ENCODE measurements at places on chromosomes 2 and 18. TPM values are rescaled to one million over a fixed set of nuclear protein-coding genes. Genes with fewer than 3 reads are reported as not detected.

GRCh38 chr18:57697426-57697825, 75.8 kb upstream of the NARS1 start:
- peaks cover 25% of the 10 kb centered on the region for H3K4me1 ChIP-seq
- H3K36me3 ChIP-seq = peaks cover 31% of the 10 kb centered on the region
- H3K27ac ChIP-seq = peak overlapping the region; percentile 19
- H3K27me3 ChIP-seq = no peaks in the 10 kb centered on the region

DNA sequence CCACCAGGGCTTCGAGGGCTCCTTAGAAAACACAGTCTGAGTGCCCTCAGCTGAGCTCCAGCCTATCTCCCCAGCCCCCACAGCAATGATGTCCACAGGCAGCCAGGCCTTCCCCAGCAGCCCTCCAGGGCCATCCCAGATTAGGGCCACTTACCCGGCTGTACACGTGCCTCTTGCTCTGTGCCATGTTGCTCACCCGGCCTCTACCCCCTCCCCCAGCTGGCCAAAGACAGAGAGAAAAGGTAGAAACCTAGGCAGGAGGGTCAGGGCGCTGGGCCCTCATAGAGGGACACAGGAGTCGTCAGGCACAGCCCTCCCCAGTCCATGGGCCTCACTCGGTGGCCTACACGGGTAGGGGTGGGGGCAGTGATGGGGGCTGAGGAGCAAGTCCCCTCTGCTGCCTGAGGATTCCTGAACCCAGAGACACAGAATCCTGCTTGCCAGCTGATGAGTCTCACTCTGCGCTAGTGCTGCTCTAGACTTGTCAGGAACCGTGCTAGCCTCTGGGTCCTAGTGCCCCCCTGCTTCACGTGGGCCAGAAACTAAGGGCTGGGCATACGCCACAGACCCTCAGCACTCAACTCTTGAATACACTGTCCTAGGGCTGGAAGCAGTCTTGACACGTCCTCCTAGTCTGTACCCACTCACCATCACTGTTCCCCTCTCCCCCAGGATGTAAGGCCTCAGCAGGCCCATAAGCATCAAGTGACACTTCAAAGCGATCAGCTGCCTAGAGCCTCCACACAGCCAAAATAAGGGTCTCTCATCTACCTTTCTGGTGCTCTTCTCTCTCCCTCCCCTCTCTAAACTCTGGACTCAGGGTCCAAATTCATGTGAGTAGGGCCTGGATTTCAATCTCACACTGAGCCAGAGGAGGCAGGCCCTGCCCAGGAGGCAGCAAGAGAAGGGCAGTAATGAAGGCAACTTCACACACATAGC, at the start of gene DCTN1:
TSS of gene DCTN1 (minus strand) at position 461 of the 939 bp plus-strand sequence. CDS start at position 187, 274 bp downstream.
- H3K27me3 ChIP-seq = no peaks in the 10 kb centered on the region
- H3K36me3 ChIP-seq = peaks cover 25% of the 10 kb centered on the region
- peaks cover 23% of the 10 kb centered on the region for H3K4me1 ChIP-seq
- DNase-seq = no peak
- peak within 1 kb of the TSS; percentile 73 for H3K4me3 ChIP-seq
- peak within 1 kb of the TSS; percentile 64 for H3K27ac ChIP-seq

GRCh38 chr18:6752202-6752860, 22.8 kb downstream of the ARHGAP28 start:
- H3K4me3 ChIP-seq = peak overlapping the region; percentile 18
- no peaks in the 10 kb centered on the region for H3K27me3 ChIP-seq
- peak overlapping the region; percentile 88 for H3K27ac ChIP-seq
- H3K36me3 ChIP-seq = peaks cover 9% of the 10 kb centered on the region
- DNase-seq = no peak
- peaks cover 60% of the 10 kb centered on the region for H3K4me1 ChIP-seq

GRCh38 chr2:97718051-97718882, 4.9 kb downstream of the ZAP70 start:
- DNase-seq = no peak
- no peaks in the 10 kb centered on the region for H3K4me1 ChIP-seq
- H3K36me3 ChIP-seq = no peaks in the 10 kb centered on the region
- H3K27me3 ChIP-seq = peaks cover 7% of the 10 kb centered on the region
- H3K27ac ChIP-seq = no peak overlapping the region
- no peak overlapping the region for H3K4me3 ChIP-seq

DNA sequence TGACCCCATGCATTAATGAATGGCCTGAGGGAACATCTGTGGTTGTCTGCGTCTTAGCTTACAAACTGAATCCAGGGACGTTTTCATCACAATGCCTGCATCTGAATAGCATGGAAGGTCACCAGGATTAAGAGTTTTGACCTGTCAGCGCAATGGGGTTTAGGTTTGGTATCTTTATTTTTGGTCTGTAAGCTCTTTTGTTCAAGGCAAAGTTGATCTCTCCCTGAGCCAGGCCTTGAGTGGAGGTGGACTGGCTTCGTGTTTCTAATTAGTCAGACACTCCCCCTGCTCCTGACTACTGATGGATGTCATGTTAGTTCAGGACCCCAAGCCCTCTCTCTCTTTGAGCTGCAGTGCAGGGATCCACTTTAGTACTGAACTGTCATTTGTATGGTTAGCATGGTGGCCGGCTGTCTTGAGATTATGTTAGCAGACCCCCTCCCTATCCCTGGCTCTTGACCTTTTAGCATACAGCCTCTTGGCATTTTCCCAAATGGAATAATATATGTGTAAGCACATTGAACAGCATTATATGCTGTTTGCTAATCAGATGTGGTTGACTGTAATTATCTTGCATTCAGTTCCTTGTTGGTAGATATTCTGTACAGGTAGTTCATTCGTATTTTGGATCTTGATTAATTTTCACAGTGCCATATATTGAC, 59.2 kb downstream of the LYPD6 start:
- no peaks in the 10 kb centered on the region for H3K36me3 ChIP-seq
- no peak overlapping the region for H3K27ac ChIP-seq
- no peaks in the 10 kb centered on the region for H3K27me3 ChIP-seq

DNA sequence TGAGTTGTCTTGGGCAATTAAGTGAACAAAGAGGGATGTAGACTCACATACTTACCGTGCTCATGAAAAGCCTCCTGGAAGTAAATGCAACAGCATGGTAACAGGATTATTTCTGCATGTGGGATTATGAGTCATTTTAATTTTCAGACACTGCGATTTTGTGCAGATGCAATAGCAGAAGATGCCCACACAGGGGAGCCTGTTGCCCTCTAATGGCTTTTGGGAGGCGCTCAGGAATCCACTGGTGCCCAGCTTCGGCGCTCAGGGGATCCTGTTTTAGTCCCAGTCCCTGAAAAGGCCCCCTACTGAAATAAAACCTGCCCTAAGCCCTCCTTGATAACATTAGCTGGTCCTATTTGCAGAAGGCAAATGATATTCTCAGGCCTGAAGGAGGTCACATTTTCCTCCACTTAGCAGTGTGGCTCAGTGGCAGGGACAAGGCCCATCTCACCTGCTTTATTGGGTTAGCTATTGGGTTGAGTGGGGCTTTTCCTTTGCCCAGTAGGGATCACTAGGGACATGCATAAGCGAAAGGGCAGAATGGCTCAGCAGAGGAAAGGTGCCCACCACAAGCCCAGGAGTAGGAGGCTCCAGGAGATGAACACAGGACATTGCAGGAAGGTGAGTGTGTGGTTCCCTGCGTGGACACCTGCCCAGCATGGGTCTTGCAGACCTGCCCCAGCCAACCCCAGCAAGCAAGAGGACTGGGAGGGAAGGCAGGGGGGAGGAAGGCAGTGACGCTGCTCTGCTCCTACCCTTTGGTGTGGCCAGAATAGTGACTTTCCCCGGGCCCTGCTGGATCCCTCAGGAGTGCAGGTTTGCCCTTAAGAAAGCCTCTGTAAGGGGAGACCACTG, 26.5 kb upstream of the KCNS3 start:
- no peaks in the 10 kb centered on the region for H3K4me1 ChIP-seq
- peaks cover 27% of the 10 kb centered on the region for H3K27me3 ChIP-seq
- H3K36me3 ChIP-seq = no peaks in the 10 kb centered on the region
- H3K27ac ChIP-seq = no peak overlapping the region
- DNase-seq = no peak

DNA sequence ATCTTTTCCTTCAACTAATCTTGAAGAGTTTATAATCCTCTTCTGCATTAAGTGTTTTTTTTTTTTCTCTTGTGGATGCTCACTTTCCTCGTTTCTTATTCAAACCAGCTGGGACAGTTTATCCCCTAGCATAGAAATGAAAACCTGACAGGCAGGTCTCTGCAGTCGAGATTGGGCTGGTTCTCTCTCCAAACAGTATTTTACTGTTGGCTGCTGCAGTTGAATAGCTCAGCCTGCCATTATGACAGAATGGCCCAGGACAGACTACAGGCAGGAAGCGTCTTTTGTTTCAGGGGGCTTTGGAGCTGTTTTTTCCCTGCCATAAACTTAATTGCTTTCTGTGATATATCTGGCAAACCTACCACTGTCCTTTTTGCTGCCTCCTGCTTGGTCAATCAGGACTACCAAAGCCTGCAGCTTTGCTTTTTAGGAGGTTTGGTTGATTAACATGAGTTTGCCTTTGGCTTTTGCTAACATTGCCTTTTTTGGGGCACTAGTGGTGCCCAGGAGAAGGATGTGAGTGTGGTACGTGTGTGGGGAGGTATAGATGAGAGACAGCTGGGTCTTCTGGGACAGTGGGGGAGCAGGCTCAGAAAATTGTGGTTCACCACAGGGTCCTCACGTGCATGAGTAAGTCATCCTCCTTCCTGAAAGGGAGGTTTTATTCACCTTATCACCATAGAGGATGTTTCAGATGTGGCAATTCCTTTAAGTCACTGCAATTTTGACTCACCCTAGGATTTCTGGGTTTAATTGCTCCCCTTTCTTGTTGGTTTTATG, 128.7 kb downstream of the LYPD6B start:
- no peaks in the 10 kb centered on the region for H3K36me3 ChIP-seq
- H3K4me3 ChIP-seq = no peak overlapping the region
- no peaks in the 10 kb centered on the region for H3K27me3 ChIP-seq
- DNase-seq = no peak
- H3K4me1 ChIP-seq = no peaks in the 10 kb centered on the region

DNA sequence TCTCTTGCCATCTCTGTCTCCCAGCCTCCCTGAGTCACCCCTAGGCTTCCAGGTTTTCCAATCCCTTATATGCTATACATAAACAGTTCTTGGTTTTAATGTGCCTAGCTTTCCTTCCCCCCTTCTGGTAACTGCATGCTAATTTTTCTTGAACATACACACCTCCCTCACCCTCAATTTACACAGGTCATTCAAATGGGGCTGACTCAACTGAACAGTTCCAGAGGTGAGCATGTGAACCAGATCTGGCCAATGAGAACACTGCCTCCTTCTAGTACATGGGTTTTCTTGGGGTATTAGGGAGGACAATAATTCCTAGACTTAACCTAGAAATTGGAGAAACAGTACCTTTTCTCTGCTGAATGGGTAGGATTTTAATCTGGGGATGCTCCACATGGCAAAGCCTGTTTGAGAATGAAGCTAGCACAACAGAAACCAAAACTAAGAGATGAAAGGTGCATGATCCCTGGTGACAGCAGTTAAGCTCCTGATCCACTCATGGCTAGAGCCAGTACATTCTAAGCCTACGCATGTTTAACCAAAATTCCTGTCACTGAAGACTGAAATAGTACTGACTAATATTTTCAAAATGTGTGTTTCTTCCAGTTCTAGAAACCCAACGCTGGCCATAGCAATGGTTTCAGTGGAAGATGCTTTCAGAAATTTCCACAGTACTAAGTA, 11.8 kb downstream of the SLC25A12 start:
- H3K27me3 ChIP-seq = no peaks in the 10 kb centered on the region
- H3K27ac ChIP-seq = no peak overlapping the region
- peaks cover 21% of the 10 kb centered on the region for H3K4me1 ChIP-seq
- no peak for DNase-seq
- no peak overlapping the region for H3K4me3 ChIP-seq

GRCh38 chr2:64932371-64933216, 56.6 kb upstream of the SLC1A4 start:
- H3K4me3 ChIP-seq = no peak overlapping the region
- H3K27me3 ChIP-seq = peaks cover 42% of the 10 kb centered on the region
- H3K27ac ChIP-seq = no peak overlapping the region
- DNase-seq = no peak

- peaks cover 30% of the 10 kb centered on the region for H3K4me1 ChIP-seq
- H3K4me3 ChIP-seq = no peak overlapping the region
- peak overlapping the region; percentile 89 for H3K27ac ChIP-seq
Observed at GRCh38 chr2:40371525-40372282, 80.2 kb downstream of the SLC8A1 start.

- H3K36me3 ChIP-seq = no peaks in the 10 kb centered on the region
- H3K27ac ChIP-seq = no peak overlapping the region
- peaks cover 9% of the 10 kb centered on the region for H3K27me3 ChIP-seq
- H3K4me3 ChIP-seq = no peak overlapping the region
- peaks cover 30% of the 10 kb centered on the region for H3K4me1 ChIP-seq
- DNase-seq = no peak
Observed at GRCh38 chr18:23451491-23451890, 1.6 kb upstream of the RIOK3 start.

MMADHC gene
- 96.6 TPM for total RNA-seq

CD226 gene
- total RNA-seq = 0.46 TPM

ATAD2B gene
- 27.3 TPM for total RNA-seq

MRPL30 gene
- total RNA-seq = 23.1 TPM

CXCR1 gene
- not detected for total RNA-seq

TUBA3E gene
- total RNA-seq = not detected

EGR4 gene
- not detected for total RNA-seq

Data from osteocyte (in vitro differentiated cells).